Stimulated activated CD4-positive, alpha-beta T cell treated with anti-CD3 and anti-CD28 coated beads, Interleukin-1b, Interleukin-23, amount 100 ng/mL, for 48 hours (primary cell): ENCODE measurements at places on chromosomes 6 and 20.

- DNase-seq, result no peak
Measured at GRCh38 chr6:166262743-166263515, 45.3 kb downstream of the PRR18 start.

DNA sequence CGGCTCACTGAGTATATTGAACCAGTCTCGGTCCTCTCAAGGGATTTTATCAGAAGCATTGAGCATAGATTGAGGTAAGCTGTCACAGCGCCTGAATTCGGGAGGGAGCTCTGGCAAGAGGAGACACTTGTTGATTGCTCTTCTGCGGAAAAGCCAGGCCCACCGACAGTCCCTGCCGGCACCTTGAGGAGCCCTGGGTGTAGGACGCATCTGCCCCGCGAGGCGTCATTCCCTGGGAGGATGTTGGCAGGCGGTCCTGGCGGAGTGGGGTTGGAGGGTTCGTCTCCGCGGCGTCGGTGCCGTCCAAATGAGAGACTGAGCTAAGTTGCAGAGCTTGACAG lies 843 bp downstream of the FBXO9 start:
- peak; percentile 49 for DNase-seq

- no peak for DNase-seq
Measured at GRCh38 chr20:18052856-18053255, 4.9 kb downstream of the OVOL2 start.

DNA sequence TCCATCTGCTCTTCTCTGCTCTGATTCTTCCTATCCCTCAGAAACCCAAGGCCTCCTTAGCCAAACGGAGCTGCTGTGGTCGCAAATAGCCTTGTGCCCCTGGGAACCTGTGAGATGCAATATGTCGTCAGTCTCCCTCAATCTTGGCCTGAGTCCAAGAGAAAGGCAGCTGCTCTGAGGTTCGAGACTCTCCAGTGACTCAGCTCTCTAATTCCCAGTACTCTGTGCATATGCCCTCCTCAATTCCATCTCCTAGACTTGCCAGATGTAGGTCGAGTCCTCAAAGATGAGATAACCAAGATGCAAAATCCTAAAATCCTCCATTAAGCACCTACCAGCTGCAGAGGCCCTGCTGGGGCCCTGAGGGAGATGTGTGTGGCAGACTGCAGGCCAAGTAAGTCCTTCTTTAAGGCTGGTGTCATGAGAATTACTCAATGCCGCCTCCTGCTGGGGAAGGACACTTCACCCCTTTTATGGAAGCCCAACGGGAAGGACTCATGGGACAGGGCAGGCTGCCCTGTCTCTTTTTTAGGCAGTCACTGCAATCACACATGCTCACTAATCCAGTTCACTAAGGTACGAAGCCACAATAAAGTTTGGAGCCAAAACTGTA lies 28.5 kb downstream of the C6orf15 start:
- peak; percentile 47 for DNase-seq

DNA sequence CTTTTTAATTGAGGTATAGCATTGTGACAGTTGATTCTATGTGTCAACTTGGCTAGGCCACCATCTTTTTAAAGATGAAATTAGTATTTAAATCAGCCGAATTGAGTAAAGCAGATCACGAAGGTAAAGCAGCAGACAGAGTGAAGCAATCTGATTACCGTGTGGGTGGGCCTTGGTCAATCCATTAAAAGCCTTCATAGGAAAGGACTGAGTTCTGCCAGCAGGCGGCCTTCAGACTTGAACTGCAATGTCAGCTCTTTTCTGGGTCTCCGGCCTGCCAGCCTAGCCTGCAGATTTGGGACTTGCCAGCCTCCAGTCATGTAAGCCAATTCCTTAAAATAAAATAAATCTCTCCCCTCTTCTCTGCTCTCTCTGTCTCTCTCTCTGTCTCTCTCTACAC lies 22.4 kb upstream of the TGM2 start:
- no peak for DNase-seq

- no peak for DNase-seq
Measured at GRCh38 chr6:158257781-158258180, 54.5 kb upstream of the TULP4 start.

DNA sequence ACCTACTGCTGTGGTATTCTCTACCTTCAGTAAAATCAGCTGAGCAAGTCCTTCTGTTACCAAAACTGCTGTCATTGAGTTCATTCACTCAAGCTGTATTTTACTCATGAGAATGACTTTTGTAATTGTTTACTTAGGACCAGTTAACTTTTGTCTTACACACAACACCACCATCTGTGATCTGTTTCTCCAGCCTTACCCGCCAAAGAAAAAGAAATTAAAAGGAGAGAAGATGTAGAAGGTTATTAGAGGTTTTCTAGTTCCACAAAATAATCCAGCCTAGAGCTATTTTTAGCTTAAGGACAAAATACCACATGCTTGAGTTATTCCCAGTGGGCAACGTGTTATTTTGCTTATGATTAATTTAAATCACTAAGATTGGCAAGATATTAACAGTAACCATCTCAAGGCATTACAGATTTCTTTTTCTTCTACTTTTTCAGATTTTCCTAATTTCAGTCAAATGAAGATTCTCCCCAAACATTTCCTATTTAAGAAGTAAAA lies 38.2 kb downstream of the FAM8A1 start:
- no peak for DNase-seq

DNA sequence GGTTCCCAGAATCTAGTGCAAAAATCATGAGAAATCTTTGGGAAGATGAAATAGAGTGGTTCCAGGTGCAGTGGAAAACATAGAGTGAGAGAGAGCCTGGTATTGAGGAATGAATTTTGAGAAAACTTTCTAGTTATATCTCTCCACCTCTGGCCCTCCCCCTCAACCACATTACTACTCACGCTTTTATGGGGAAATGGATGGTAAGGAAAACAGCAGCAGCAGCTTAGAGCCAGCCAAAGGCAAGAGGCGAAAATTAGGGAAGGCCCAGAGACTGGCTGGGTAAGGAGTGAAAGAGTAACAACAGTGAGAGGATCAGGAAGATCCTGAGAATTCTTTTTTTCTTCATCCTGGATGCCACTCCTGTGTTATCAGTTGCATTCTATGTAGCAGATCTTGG lies 187.9 kb upstream of the ECI2 start:
- DNase-seq, result no peak

GRCh38 chr6:35970181-35970580 lies 49.3 kb upstream of the SRPK1 start:
- no peak for DNase-seq

GRCh38 chr20:16599257-16599656 lies 26.0 kb upstream of the KIF16B start:
- peak; percentile 33 for DNase-seq
